ENCODE measurements at places on chromosomes 1 and 21.

DNA sequence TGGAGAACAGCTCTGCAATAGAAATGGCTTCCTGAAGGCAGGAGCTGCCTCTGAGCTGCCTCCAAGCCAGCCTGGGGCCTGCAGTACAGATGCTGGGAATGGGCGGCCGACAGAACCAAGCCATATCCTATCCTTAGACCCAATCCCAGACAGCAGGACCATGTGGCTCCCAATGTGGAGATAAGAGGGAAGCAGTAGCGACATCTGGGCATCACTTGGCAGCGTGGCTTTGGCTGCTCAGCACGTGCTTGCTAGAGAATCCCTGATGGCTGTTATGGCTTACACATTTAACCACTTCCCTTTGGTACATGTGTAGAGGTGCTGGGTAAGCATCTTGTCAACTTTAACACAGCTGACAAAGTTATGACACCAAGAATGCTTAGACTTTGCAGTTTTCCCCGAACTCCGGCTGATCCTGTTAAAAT is 87.7 kb downstream of the MAN1C1 start:
- no peak for DNase-seq

DNA sequence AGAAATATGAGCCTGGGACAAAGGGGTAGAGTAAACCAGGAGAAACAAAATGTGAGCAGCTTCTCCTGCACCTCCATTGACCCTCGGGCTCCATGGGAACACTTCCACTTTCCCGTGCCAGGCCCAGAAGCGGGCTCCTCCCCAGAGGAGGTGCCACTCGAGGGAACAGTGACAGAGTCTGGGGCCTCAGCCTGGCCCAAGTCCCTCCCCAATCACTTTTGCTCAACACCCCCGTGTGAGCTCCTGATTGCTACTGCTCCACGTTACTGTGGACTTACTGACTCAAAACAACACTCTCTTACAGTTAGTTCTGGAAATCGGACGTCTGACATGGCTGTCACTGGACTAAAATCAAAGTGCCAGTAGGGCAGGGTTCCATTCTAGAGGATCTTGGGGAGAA is 17.7 kb upstream of the KLHDC7A start:
- no peak for DNase-seq

- DNase-seq: no peak
These were observed 15.1 kb upstream of the TUT4 start for GRCh38 chr1:52567943-52568342.

- no peak for DNase-seq
These were observed 4.7 kb downstream of the IL23R start for GRCh38 chr1:67170751-67171573.

DNA sequence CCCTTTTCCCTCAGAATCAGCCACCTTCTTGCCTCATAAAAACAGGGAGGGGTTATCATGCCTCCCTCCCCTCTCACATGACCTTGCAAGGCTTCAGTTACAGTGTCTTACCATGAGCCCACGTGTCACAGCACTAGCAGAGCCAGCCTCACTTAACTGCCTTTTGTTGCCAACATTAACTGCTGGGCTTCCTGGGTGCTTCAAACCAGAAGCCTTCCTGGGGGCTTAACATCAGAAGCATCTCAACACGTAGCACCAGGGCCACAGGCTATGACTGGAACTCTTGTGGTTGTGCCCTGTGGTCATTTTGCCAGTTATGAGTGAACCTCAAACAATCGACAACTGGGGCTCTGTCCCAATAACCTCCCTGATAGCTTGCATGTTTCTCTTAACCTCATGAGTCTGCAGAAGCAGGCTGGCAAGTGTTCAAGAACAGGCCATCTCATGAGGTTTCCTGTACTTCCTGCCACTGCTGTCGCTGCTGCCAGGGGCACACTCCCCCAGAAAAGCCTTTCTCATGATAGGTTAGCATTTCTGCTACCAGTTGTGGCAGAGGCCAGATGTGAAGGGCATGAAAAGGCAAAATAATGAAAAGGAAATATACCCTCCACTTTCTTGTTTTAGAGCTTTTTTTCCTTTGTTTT is 132.2 kb downstream of the GLUL start:
- DNase-seq: peak; percentile 45

DNA sequence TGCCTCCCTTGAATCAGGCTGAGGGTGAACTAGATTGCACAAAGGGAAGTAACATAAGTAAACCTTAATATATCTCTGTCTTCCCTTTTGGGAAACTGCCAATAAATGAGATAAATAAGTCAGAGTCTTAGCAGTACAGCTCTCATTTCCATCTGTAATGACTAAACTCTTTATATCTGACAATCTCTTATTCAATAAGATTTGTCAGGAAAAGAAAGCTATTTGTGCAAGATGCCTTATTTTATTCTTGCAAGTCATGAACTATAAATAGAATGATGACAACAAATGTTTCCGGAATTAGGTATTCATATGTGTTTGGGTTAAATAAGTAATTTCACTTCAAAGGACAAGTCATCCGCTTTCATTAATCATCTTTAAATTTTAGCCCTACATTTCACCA is 229.2 kb downstream of the PTGER3 start:
- peak; percentile 12 for DNase-seq

DNA sequence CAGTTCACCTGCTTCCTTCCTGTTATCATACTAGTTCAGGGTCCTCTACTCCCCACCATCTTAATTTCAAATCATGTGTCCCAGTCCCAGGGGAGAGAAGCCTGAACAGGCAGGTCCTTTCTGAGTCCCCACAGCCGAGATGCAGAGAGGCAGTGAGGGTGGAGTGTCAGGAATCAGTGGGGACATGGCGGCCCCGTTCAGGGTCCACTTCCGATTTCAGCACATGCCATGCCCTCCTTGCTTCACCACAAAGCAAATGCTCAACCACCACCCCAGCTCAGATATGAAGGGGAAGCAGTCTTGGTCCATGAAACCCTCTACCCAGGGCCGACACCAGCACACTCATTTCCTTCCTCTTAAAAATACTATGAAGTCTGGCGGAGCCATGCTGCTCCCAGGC is 5.2 kb upstream of the SEMA4A start:
- DNase-seq: no peak
